Esophagus muscularis mucosa (tissue), 4 donors: ENCODE measurements at places on chromosomes 3 and 15.

- DNase-seq: no peak
Measured at GRCh38 chr15:49085696-49086459, 39.6 kb upstream of the SECISBP2L start.

DNA sequence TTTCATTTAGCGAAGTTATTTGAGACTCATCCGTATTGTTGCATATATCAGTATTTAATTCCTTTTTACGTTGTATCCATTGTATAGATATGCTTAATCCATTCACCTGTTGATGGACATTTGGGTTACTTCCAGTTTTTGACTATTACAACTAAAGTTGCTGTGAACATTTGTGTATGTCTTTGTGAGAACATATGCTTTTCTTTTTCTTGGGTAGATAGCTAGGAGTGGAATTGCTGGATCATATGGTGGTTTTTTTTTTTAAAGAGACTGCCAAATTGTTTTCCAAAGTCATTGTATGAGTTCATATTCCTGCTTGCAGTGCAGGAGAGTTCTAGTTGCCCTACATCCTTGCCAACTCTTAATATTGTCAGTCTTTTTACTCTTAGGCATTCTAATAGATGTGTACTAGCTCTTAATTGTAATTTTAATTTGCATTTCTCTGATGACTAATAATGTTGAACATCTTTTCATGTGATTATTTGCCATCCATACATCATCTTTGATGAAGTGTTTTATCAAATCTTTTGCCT lies 37.3 kb downstream of the NR2C2 start:
- DNase-seq: no peak

GRCh38 chr15:72998681-72999466 lies 53.4 kb upstream of the NEO1 start:
- DNase-seq: peak; percentile 31

- peak; percentile 84 for DNase-seq
Measured at GRCh38 chr3:150829408-150829807, 66.4 kb upstream of the SIAH2 start.

- no peak for DNase-seq
Measured at GRCh38 chr3:120450600-120451271, at the start of gene FSTL1. Gene FSTL1, minus strand, starts transcription at chr3:120450992. Its CDS starts 246 bp downstream, at chr3:120450746.

GRCh38 chr3:168024537-168024941 lies 71.2 kb downstream of the GOLIM4 start:
- no peak for DNase-seq

GRCh38 chr3:119222391-119222790 lies 18.3 kb downstream of the B4GALT4 start:
- DNase-seq: no peak

DNA sequence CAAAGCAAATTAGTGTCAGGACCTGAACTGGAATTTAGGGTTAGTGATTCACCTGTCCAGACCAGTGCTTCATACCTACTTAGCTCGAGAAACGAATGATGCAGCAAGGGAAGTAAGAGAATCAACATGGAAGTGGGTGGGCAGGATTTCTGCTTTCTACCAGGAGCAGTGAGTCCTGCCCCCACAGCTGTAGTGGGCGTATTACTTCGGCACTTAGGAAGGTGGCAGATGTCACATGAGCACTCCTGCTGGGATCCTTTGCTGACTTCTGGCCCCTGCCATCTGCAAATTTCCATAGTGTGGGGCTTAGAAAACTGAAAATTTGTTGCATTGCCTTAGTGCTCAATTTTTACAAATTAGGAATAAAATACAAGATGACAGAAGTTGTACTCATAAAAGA lies 31.2 kb downstream of the RYR3 start:
- DNase-seq: no peak

DNA sequence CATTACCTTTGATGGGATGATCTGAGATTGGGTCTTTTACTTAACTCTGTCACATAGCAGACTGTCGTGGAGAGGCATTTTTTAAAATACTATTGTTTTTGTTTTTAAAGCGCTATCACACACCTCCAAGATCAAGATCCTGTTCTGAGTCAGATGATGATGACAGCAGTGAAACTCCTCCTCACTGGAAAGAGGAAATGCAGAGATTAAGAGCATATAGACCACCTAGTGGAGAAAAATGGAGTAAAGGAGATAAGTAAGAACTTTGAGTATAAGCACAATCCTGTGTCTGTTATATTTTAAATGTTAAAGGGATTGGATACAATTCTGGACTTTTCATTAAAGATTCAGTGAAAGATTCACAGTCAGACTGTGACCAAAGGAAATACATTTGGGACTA lies 18.4 kb upstream of the ZBTB47 start:
- DNase-seq: no peak

GRCh38 chr15:45168286-45168685 lies 19.5 kb downstream of the SHF start:
- DNase-seq: no peak

- DNase-seq: no peak
Measured at GRCh38 chr15:50135031-50135551, 16.1 kb upstream of the ATP8B4 start.

DNA sequence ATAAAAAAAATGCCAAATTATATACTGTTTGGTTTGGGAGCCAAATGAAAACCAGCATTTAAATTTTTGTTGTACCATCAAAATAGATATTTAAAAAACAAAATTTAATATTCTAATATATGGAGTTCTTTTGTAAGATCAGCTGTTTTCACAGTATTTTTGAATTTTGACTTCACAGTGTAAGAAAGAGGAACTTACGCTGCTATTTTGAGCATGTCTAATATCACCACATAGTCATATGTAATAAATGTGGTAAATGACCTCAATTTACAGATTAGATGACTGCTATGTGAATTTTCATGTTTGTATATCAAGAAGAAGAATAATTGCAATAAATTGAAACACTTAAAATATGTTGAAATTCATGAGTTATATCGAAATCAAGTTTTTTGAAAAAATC lies 189.6 kb downstream of the ARRDC4 start:
- no peak for DNase-seq
